ENCODE measurements at places on chromosomes 3 and 15.

GRCh38 chr3:18234717-18235335 lies 190.3 kb downstream of the SATB1 start:
- DNase-seq, result no peak

GRCh38 chr3:3906171-3906570 lies 106.9 kb downstream of the LRRN1 start:
- no peak for DNase-seq

DNA sequence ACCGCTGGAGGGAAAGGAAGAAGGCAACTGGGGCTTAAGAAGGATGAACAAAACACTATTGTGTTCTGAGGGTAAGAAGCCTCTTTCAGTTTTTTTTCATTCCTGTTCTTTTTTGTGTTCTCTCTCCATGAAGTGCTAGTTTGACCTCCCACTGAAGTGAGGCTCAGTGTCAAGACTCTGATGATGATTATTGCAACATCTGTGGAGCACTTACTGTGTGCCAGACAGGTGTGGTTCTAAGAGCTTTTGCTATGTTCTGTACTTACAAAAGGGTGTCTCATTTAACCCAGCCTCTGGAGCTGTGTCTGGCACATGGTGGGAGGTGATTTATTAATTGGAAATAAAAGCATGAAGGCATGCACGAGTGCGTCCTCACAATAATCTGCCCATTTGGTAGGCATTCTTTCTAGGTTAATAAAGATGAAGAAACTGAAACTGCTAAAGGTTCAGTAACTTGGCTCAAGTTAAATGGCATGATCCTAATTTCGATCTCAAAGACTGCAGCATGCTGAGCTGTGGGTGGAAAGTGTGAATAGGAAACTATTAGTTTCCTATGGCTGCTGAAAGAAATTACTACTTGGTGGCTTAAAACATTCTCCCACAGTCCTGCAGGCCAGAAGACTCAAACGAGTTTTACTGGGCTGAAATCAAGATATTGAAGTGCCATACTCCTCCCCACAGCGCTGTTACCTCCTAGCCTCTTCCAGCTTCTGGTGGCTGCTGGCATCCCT lies 38.5 kb upstream of the VEPH1 start:
- DNase-seq, result no peak

DNA sequence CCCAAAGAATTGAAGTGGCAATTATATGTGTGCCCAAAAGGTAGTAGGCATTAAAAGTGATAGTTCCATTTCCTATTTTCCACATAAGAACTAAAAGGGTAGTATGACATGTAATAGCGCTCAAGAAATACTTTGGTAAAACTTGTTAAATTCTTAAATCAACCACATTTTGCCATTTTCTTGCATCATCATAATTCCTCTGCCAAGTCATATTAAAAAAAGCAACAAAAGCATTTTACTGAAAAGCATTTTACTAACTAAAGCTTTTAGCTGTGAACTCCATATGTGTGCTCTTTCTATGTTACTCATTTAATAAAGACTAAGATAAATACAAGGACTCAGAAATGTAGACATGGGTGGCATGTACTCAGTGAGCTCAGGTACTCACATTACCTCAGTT lies 70.1 kb downstream of the GPR160 start:
- no peak for DNase-seq

DNA sequence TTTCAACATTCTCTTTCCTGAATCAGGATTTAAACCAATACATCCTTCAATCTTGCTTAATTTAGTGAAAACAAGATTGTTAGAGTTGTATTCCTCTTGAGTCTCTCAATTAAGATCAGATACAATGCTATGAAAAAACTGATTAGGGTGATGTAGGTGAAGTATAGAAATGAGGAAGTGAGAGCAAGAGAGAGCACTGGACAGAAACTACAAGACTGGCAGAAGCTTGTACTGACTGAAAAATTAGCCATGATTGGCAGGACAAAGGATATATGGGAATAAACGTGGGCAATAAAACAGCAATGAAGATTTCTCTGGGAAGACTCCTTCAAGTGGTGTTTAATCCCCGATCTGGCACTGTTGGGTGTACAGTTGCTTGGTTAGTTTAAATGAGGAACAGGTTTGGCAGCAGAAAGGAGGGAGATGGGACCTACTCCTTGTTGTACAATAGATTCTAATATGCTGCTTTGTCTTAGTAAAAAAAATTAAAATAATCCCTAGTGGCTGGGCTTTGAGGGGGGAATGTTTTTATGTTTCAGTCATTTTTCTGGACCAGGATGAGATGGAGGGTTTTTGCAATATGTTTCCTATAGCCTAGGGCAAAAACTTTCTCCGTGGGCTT lies 252.7 kb downstream of the SLC9A9 start:
- no peak for DNase-seq

DNA sequence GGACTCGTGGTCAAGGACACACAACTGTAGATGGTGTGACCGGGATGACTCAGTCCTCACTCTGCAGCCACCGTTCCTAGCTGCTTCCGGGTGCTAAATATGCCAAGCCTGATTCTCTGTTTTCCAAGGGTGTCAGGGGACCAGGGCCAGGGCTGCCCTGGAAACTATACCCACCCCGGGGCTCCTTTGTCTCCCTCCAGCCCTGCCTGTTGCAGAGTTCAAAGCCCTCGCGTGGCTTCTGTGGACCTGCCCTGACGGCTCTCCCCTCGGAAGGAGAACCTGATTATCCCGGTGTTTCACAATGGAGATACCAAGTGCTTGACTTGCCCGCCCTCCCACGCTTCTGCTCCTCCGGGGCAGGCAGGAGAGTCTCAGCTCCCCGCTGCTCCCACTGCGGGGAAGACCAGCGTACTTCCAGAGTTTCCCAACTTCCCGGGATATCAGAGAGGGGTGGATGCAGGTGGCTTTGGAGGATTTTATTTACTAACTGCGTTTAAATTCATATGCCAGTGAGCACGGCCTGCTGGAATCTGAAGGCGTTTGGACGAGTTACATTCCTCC lies 125.0 kb downstream of the ASB7 start:
- DNase-seq, result no peak

- no peak for DNase-seq
These were observed 3.1 kb downstream of the HMCES start for GRCh38 chr3:129281726-129282125.

GRCh38 chr3:9884555-9885165 lies 4.6 kb upstream of the CIDEC start:
- DNase-seq, result no peak

DNA sequence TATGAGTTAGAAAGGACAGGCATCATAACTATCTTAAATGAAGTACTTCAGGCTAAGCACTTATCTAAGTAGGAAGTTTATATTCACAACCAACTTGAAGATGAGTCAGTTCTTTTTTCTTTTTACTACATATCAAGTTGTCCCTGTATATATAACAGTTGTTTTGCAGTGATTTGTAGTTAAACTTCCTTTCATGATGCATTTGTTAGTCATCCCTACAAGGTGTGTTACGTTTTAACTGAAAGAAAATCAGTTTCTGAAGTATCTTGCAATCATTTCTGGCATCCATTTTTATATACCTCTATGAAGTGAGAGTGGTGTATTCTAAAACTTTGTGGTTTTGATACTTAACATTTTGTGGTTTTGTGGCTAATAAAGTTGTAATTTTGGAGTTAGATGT lies 46.1 kb downstream of the ZFAND6 start:
- no peak for DNase-seq

GRCh38 chr3:29503958-29504357 lies 223.1 kb downstream of the RBMS3 start:
- no peak for DNase-seq

- no peak for DNase-seq
These were observed 62.4 kb downstream of the C3orf80 start for GRCh38 chr3:160287666-160288065.

- DNase-seq, result peak; percentile 83
These were observed 121.5 kb upstream of the LIPC start for GRCh38 chr15:58309963-58310928.

GRCh38 chr3:36543276-36543997 lies 163.1 kb downstream of the STAC start:
- no peak for DNase-seq

DNA sequence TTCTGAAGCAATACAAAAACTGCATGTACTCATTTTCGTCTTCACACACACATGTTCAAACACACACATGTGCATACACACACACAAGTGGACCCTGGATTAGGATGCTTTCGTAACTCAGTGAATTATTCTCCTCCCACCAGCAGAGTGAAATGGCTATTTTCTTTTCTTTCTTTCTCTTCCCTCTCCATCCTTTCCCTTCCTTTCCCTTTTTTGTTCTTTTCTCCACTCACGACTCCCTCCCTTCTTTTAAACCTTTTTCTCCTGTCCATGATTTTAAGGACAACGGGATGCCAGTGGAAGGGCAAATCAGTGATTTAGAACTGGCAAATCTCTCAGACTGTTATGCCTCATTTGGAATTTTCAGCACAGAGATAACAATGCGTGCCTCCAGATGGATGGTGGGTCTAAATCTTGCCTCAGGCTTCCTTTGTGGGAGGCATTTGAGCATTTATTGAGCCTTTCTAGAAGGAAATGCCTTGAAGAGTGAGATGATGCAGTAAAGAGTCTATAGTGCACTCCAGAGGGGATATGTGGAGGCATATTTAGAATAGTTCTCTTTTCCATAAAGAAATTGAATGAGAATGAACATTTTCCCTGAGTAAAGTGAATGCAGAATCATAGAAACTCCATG lies 130.4 kb upstream of the SLC7A14 start:
- no peak for DNase-seq

- DNase-seq, result no peak
These were observed 42.6 kb downstream of the KLHL25 start for GRCh38 chr15:85752124-85752475.

DNA sequence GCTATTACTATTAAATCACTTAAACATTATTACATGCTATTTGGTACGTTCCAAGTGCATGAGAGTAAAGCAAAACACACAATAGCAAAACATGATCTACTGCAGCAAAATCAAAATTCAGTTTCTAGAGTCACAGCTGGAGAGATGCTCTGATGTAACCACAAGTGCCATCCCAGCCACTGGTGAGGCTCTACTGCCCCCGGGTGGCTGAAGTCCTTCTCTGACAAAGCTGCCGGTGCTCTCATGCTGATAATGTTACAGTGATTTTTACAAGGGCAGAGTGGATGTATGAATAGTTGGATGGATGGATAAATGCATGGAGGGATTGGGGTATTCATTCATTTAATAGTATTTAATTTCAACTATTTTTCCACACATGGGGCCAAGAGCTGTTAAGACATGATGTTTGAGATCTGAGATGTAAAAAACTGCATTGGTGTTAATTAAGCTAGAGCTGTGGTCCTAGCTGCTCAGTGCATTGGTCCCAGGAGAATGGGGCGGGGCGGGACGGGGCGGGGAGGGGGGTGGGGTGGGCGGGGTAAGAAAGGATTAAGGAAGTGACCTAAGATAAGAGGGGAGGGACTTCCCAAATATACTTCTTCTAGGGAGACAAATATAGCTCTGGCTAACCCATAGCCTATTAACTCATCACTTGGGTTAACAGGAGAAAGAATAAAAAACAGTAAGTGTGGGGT lies 5.3 kb upstream of the SPESP1 start:
- DNase-seq, result peak; percentile 86

DNA sequence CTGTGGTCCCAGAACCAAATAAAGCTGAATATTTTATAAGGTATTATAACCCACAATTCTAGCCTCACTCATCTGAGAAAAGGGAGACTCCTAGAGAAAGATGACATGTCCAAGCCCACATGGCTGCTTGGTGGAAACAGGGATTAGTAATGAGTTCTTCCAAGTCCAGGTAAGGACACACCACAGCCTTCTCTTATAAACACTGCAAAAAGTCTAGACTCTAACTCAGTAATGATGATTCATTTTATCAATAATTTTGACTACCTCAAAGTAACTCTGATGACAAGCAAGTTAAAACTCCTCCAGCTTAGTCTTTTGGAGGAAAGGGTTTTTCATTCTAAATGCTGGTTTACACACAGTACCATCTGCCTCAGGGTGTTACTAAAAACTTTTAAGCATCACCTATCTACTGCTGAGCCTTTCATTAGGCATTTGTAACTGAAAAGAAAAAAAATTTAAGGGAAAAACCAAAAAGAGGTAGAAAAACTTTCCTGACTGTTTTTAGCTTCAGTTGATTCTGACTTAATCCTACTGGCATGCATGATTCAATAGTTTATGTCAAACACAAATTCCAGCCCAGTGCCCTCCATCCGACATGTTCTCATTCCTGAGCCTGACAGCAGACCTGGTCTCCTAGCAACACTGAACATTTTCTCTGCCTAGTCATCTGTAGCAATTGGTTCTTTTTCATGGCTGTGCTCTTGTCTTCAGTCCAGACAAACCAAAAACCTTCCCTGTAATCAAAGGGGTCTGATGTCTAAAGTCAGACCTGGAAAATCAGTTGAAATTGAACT lies 43.9 kb downstream of the P3H2 start:
- DNase-seq, result no peak

GRCh38 chr3:114290911-114291901 lies 2.6 kb upstream of the TIGIT start:
- DNase-seq, result peak; percentile 88

DNA sequence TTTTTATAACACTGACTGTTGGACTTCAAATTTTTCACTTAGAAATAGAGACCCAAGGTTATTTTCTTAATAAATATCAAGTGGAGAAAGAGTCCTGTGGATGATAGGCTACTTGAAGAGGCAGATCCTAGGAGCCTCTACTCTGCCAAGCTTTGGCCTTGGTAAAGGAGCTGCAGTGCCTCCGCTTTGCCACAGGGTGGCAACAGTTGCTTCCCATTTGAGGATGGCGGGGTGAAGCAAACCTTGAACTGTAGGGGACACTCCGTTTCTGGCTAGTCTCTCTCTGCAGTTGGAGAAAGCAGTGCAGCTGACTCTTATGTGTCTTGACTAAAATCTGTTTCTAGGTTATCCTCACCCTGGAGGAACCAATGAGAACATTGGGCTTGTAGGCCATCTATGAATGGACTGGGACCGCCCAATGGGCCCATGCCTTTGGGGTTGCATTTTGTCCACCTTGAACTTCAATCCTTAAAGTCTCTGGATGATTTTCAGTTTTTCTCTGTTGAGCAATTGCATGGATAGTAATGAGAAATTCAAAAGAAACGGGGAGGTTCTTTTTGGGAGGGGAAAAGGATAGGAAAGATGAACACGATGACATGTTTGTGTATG lies 9.8 kb downstream of the SCG5 start:
- DNase-seq, result peak; percentile 68

DNA sequence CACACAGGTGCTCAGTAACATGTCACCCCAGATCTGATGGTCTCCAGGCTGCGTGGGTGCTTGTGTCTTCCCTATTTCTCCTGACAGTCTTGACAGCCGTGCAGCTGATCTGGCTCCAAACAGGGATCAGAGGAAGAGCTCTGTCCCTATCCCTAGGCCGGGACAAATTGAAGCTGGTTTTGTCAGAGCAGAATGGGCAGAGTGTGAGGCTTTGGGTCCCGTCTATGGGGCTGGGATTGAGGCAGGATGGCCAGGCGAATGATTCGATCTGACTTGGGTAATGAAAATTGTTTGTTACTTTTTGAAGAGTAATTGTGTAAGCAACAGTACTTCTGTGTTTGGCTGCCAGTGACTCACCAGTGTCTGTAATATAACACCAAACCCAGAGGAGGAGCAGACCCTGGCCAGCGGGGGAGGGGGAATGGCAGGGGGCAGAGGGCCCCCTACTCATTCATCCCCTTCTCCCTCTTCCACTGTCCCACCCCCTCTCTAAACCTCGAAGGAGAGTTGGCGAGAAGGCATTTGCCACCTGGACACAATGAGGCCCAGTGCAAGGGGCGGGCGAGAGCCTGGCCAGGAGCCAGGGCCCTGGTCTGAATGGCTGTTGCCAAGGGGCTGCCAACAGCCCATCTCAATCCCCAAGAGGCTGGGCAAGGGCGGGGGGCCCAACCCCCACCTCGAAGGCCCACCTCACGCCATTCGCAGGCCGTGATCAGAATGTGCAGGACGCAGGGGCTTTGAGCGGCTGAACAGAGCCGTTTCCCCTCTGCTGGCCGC lies 4.9 kb upstream of the MAGEF1 start:
- DNase-seq, result peak; percentile 8

GRCh38 chr3:140510303-140510861 lies 167.5 kb upstream of the TRIM42 start:
- no peak for DNase-seq

All from KBM-7 (cell line).